ENCODE measurements at places on chromosomes 13 and 19.

DNA sequence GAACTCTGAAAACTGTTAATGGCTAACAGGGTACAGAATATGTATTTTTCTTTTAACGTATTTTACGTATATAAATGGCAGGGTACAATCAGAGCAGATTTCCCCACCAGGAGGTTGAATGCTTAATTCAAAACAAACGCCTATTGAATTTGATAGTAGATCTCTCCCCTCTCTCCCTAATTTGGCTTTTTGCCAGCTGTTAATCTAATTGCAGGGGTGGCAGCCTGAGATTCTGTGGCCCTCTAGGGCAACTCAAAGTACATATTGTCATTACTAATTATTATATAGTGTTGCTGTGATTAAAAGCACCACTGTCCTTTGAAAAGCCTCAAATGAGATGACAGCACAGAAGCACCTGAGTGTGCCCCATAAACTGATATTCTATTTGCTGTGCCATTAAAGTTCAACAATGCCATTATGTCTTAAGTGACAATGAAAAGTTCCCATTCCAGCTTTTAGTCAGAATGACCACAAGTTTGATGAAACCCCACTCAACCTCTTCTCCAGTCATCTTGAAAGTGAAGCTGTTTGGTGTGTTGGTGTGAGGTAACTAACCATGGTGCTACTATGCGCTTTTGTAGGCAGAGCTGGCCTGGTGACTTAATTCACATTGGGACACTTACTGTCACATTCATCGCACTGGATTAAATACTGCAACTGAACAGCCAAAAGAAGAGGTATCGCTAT lies 351.4 kb downstream of the KCNRG start:
- peak; percentile 28 for DNase-seq

DNA sequence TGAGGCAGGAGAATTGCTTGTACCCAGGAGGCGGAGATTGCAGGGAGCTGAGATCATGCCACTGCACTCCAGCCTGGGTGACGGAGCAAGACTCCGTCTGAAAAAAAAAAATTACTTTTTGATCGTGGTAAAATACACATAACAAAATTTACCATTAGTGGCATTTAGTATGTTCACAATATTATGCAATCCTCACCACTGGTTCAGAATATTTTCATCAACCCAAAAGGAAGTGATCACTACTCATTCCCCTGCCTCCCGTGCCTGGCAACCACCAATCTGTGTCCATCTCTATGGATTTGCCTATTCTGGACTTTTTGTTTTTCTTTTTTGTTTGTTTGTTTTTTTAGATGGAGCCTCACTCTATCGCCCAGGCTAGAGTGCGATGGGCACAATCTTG lies 1.2 kb upstream of the PALM3 start:
- no peak for DNase-seq

DNA sequence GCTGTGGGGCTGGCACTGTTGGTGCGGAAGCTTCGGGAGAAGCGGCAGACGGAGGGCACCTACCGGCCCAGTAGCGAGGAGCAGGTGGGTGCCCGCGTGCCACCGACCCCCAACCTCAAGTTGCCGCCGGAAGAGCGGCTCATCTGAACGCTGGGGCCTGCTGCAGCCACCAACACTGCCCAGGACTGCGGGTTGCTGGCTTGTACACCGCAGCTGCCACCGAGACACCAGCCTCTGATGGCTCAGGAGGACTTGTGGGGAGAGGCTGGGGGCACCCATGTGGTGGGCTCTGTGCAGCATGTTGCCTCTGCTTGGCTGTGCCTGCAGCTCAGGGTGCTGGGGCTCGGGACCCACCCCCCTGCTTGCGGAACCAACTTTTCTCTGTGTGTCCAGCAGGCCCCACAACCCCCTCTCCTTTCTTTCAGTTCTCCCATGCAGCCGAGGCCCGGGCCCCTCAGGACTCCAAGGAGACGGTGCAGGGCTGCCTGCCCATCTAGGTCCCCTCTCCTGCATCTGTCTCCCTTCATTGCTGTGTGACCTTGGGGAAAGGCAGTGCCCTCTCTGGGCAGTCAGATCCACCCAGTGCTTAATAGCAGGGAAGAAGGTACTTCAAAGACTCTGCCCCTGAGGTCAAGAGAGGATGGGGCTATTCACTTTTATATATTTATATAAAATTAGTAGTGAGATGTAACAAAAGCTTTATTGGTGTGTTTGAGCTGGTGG lies 2.6 kb downstream of the CRB3 start:
- no peak for DNase-seq

DNA sequence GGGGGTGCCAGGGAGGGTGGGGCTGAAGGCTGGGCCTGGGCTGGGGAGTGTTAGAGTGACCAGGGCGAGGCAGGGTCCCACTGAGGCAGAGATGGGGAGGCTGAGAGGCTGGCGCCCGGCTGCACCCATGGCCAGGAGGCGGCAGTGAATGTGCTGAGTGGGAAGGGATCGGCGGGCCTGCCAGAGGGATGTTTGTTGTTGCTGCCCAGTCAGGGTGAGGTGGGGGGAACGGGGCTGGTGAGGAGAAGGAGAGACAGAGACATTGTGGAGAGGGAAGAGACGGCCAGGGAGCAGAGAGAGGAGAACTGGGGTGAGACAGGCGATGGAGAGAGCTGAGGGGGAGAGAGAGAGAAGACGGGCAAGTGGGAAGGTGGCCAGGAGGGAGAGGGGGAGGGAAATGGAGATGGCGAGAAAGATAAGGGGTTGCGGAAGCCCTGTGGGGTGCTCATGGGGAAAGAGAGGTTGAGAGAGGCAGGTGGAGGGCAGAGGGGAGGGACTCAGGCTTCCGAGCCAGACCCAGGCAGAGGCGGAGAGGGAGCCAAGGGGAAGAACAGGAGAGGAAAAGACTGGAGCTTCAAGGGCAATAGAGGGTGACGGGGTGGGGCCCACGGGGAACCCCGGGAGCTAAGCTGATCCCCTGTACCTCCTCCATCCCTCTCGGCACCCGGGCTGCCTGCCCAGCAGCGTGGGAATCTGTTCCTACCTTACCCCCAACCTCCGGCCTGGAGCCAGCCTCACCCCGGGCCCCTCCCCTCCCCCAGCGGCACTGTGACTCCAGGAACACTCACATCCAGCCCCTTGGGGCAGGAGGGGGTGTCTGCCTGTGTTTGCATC lies 690 bp upstream of the B3GNT8 start:
- peak; percentile 41 for DNase-seq

DNA sequence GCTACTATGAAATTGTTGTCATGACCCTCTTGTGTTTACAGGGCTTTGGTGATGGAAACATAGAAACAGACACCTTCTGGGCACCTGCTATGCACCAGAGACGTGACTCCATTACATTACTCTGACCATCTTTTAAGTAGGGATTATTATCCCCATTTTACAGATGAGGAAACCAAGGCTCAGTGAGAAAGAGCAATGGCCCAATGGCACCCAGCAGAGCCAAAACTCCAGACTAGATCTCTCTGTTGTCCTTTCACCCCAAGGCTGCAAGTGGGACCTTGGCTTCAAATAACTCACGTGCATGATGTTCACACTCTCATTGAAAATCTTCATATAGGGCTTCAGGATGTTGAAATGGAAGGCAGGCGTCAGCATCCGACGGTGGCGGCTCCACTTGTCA lies 5.9 kb downstream of the CYP4F2 start:
- DNase-seq: no peak

DNA sequence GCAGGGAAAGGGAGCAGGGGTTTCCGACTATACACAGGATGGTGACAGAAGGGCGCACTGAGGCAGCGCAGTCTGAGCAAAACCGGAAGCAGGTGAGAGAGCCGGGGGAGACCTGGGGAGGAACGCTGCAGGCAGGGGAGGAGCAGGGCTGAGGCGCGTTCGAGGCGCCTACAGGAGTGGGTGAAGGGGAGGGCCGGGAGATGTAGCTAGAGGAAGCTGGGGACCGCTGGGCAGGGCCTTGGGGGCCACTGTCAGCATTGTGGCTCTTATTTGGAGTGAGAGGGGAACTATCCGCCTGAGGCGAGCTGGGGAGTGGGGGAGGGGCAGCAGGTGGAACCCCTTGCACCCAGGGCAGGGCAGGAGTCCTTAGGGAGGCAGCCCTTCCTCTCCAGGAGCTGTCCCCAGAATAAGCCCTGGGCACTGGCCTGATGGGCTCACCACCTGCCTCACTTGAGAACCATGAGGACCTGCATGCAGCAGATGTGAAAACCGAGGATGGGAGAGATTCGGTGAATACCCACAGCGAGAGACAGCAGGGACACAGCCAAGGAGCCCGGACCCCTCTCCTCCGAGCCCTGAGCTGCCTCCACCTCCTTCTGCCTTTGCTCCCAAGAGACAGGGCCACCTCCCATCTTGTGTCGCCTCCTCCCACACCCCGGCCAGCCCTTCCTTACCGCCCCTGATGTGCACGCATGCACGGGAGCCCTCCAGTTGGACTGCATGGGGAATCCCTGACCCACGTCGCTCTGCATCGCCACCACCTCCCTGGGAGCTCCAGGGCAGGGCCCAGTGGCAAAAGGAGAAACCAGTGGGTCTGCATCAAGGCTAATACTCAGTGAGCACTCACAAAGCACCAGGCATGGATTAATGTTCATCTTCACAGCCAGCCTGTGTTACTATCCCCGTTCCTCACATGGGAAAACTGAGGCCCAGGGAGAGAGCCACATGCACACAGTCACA lies 10.3 kb downstream of the AKT2 start:
- DNase-seq: peak; percentile 41

- DNase-seq: no peak
Measured at GRCh38 chr13:74464670-74465069, 330.5 kb upstream of the KLF12 start.

DNA sequence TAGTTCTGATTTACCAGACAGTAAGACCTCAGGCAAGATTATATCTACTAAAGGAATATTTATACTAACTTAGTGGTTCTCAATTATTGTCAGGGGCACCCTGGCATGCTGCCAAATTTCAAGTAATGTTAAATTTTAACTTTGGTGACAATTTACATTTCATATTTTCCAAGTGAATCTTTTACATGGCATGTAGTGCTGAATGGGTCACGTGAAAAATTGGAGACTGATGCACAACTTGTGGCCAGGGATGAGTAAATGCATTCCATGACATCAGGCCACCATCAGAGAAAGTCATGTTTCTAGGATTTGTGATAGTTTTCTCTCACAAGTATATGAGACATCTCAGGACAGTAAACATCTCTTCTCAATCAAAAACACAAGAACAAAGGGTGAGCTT lies 202.6 kb upstream of the SOX21 start:
- DNase-seq: no peak

GRCh38 chr19:2381148-2381820 lies 21.2 kb downstream of the TMPRSS9 start:
- no peak for DNase-seq

DNA sequence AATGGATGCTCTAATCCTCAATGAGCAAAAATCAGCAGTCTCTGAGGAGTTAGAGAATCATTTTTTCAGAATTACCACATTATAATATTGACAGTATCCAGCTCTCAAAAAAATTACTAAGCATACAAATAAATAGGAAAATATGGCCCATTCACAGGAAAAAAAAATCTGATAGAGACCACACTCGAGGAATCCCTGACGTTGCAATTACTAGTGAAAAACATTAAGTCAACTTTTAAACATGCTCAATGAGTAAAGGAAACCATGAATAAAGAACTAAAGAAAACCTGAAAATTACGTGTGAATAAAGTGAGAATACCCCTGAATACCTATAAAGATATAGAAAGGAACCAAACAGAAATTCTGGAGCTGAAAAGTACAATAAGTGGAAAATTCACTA lies 38.7 kb upstream of the ZNF780A start:
- no peak for DNase-seq

GRCh38 chr13:30968846-30969245 lies 36.4 kb downstream of the TEX26 start:
- DNase-seq: no peak

DNA sequence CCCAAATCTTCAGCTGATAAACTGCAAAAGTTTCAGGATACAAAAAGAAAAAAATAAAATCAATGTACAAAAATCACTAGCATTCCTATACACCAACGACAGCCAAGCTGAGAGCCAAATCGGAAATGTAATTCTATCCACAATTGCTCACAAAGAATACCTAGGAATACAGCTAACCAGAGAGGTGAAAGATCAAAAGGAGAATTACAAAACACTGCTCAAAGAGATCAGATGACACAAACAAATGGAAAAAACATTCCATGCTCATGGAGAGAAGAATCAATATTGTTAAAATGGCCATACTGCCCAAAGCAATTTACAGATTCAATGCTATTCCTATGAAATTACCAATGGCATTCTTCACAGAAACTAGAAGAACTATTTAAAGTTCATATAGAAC lies 29.5 kb downstream of the NLRP11 start:
- DNase-seq: no peak

DNA sequence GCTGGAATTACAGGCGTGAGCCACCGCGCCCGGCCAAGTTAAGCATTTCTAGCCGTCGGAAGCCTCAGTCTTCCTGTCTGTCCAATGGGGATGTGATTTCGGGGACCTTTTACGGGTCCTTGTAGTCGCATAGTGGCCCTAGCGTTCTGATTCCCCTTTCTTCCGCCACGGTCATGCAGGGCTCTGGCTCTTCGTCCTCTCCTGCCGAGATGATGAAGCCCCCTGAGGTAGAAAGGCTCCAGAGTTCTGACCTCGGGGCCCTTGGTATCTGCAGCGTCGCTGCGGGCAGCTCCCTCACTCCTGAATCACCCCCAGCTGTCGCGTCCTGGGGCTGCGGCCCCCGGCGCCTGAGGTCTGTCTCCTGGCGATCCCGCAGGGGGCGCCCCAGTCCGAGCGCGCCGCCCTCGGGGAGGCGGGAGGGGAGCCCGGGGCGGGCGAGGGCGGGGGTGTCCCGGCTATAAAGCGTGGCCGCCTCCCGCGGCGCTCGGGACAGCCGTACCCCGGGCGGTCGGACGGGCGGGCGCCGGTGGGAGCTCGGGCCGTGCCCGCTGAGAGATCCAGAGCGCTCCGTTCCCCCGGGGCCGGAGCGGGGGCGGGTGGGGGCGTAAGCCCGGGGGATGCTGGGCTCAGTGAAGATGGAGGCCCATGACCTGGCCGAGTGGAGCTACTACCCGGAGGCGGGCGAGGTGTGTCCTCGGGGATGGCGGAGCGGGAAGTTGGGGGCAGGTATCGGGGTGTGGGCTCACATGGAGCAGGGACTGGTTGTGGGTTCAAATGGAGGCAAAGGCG lies at the start of gene FOXA3:
Gene FOXA3, plus strand, starts transcription at position 487 of the 789 bp plus-strand sequence. Its CDS starts 131 bp downstream, at position 618.
- DNase-seq: peak; percentile 69

- DNase-seq: peak; percentile 78
Measured at GRCh38 chr19:36973021-36973843, 57.1 kb downstream of the ZNF568 start.

DNA sequence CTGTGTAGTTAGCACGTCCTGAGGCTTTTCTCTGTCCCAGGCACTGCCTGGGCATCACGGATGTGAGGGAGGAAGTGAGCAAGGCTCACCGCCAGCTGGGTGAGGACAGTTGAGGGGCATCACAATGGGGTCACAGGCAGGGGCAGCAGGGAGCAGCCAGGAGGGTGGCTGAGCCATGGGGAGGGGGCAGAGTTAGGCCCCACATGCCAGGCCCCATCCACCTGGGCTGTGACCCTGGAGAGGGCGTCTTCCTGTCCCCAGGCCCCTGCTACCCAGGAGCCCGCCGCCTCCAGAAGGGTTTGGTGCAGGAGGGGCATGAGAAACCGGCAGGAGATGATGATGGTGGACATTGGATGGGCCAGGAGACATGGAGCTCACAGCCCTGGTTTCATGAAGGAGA lies 56.8 kb upstream of the F7 start:
- no peak for DNase-seq

Measured in activated CD4-positive, alpha-beta T cell treated with anti-CD3 and anti-CD28 coated beads, Interleukin-2, amount 50 U/mL, for 48 hours (primary cell).